ENCODE measurements at places on chromosomes 12 and 14. TPM values are rescaled to one million over a fixed set of nuclear protein-coding genes. Genes with fewer than 3 reads are reported as not detected.

GRCh38 chr14:23640524-23641141 is 4.5 kb downstream of the DHRS2 start:
- DNase-seq = no peak
- H3K27ac ChIP-seq = no peak overlapping the region

- no peaks in the 10 kb centered on the region for H3K4me1 ChIP-seq
- H3K36me3 ChIP-seq = no peaks in the 10 kb centered on the region
- no peak overlapping the region for H3K27ac ChIP-seq
- peaks cover 2% of the 10 kb centered on the region for H3K27me3 ChIP-seq
Observed at GRCh38 chr12:70772836-70773235, 135.6 kb upstream of the PTPRB start.

DNA sequence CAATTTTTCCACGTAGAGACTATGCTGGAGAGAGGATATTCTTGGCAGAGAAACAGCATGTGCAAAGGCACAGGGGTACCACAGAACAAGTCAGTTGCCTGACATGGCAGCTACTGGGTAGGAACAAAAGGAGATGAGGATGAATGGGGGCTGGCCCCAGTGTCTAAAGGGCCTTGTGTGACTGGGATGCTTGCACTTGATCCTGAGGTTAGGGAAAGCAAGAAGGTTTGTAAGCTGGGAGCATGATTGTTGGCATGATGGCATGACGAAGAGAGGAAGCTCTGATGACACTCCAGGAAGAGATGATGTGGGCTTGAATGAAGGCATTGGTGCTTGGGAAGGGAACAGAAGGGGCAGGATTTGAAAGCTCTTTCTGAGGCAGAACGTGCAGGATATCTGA is 139.1 kb downstream of the ZFP36L1 start:
- H3K4me1 ChIP-seq = peaks cover 5% of the 10 kb centered on the region
- no peaks in the 10 kb centered on the region for H3K27me3 ChIP-seq
- H3K36me3 ChIP-seq = no peaks in the 10 kb centered on the region
- no peak overlapping the region for H3K4me3 ChIP-seq
- no peak for DNase-seq
- no peak overlapping the region for H3K27ac ChIP-seq

GRCh38 chr12:106780010-106780631 is 5.6 kb downstream of the RIC8B start:
- no peak overlapping the region for H3K4me3 ChIP-seq
- no peaks in the 10 kb centered on the region for H3K27me3 ChIP-seq
- no peak overlapping the region for H3K27ac ChIP-seq
- peaks cover 16% of the 10 kb centered on the region for H3K36me3 ChIP-seq

Gene SMCO2
- total RNA-seq = 0.60 TPM

Gene CTSG
- 0.93 TPM for total RNA-seq
